Upper lobe of right lung (tissue), 1 donor: ENCODE measurements at places on chromosomes 5 and 9. TPM values are rescaled to one million over a fixed set of nuclear protein-coding genes. Genes with fewer than 3 reads are reported as not detected.
A peak's percentile ranks its signal among the peaks of the same experiment; 100 is the strongest.

TXNDC8 gene
- total RNA-seq: not detected

DNM1 gene
- 5.2 TPM for total RNA-seq

COL5A1 gene
- total RNA-seq: 37.8 TPM

SPINK1 gene
- not detected for total RNA-seq

ACOT12 gene
- total RNA-seq: not detected

ANXA2R gene
- 4.8 TPM for total RNA-seq

ZFP37 gene
- total RNA-seq: 2.4 TPM

- DNase-seq: no peak
These were observed 275.1 kb downstream of the SLF1 start for GRCh38 chr5:94893412-94894135.

GRCh38 chr5:68409259-68409658, 193.7 kb downstream of the PIK3R1 start:
- DNase-seq: no peak

GRCh38 chr9:105118636-105119035, 125.8 kb upstream of the SLC44A1 start:
- DNase-seq: no peak

DNA sequence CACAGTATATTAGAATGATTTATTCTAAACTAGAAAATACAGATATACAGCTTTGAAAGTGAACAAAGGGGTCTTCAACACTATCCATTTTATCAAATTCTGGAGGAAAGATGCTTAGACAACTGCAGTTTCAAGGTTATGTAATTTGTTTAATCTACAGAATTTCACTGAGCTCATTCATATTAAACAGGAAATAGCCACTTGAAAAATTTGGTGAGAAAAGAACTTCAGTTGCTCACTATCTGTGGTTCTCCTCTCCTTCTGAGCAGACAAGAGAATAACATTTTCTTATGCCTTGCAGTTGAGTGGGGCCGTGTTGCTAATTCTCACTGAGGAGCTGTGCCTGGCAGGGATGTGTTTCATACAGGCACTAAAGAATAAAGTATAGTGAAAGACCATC, 1428.2 kb downstream of the CDH12 start:
- no peak for DNase-seq

DNA sequence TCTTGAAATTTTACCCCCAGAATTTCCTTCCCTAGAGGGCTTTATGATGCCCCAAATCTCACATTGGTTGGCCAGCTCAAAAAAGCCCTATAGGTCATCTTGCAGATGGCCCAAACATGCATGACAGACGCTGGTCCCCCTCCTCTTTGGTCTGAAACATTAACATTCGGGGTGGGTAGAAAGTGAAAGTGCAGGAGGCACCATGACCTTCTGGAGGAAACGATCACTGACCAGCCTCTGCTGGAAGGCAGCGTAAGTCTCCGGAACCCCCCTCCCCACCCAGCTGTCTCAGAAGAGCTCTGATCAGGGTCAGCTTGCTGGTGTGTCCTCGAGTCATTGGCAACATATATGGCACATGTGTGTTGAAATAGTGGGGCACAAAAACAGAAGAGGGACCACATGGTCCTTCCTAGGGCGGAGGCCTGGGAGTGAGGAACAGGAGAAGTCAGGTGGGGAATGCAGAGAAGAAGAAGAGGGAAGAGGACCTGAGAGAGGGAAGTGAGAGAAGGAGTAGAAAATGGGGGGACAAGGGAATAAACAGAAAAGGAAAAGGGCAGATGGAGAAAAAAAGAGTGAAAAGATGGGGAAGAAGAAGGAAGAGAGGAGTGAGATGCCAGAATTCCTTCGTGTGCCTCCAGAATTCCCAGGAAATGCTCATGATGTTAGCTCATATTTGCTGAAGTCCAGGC, 46.2 kb downstream of the IL31RA start:
- DNase-seq: no peak

- peak; percentile 68 for DNase-seq
These were observed 101.7 kb upstream of the SPATA31D4 start for GRCh38 chr9:81826517-81826906.

GRCh38 chr9:122810306-122810946, 10.5 kb downstream of the OR1K1 start:
- DNase-seq: peak; percentile 74

- no peak for DNase-seq
These were observed 28.0 kb downstream of the ERAP2 start for GRCh38 chr5:96904054-96904931.

- no peak for DNase-seq
These were observed 135.6 kb upstream of the SMARCA2 start for GRCh38 chr9:1879501-1879900.

- peak; percentile 27 for DNase-seq
These were observed 143.3 kb upstream of the IRX2 start for GRCh38 chr5:2894736-2895135.

- no peak for DNase-seq
These were observed 221.2 kb upstream of the ANKRD55 start for GRCh38 chr5:56454219-56454862.

DNA sequence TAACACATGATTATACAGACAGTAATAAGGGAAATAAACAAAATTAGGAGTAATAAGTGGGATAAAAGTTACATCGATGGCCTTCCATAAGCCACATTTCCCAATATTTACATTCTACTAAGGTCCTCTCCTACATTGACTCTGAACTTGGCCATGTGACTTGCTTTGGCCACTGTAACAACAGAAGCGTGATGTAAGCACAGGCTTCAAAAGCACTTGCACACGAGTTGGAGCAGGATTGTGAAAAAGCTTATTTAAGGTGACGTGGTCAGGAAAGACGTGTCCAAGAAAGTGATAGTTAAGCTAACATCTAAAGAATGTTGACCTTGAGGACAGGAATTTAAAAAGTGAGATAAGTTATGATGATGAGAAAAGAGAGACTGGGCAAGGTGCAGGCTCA, 9.8 kb upstream of the CEMIP2 start:
- DNase-seq: no peak

DNA sequence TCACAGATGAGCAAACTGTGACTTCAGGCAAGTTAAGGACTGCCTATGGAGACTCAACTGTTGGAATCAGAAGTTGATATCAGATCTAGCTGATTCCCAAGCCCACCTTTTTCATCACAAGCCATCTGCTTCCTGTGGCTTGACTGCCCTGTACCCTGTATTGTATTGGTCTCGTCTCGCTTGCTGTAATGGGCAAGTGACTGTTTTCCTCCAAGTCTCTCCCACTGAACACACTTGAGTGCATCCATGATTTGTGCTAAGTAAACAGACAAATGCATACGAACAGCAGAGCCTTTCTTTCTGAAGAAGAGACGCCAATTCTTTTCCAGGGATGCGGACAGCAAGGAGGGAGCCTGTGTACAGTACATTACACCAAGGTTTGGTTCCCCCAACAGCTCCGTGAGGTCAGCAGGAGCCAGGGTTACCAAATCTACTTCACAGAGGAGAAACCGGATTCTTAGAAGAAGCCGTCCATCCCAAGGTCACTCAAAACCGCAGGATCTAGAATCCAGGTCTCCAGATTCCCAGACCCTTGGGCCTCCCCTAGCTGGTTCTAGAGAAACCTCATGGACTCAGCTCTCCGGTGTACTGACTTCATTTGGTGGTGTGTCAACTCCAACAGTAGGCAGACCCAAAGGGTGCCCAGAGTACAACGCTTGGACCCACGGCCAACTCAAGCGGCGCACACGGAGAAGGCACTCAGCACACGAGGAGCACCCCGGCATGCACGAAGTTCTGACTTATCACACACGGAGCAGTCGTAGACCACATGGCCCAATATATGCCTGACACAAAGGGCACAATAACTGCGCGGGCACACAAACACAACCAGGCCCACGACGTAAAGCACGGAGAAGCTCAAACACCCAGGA, 1.1 kb downstream of the BAG1 start:
- DNase-seq: no peak

- DNase-seq: no peak
These were observed 688.4 kb downstream of the PTPRD start for GRCh38 chr9:9924376-9924775.

DNA sequence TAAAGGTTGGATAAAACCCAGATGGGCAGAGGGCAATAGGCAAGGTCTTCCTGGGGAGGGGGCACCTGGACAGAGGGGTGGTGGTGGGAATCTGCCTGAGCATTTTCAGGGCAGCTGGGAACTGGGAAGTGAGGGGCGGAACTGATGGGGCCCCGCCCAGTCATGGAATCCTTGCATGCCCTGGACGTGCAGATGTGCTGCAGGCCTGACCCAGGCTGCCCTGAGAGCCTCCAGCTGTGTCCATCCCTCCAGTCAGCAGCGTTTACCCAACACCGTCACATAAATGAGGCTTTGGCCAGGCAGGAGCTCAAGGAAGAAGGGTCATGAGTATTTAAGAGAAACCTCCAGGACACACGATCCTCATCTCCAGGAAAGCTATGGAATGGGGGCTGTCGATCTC, 70.3 kb downstream of the DAB2IP start:
- no peak for DNase-seq

DNA sequence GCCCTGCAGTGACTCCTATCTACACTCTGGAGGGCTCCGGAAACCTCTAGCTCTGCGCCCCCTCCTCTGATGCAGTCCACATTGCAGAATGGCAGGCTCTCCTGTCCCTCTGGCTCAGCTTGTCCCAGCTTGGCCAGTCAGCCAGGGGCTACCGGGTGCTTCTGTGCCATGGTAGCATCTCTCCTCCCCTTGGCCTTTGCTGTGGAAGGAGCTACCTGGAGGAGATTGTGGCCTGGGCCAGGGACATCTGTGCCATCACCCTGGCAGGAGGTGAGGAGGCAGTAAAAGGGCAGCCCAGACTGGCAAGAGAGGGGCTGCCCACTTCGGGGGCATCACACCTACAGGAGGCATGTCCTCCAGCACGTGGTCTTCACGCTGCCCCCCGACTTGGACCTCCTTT, 38.1 kb upstream of the FCN1 start:
- DNase-seq: peak; percentile 50

DNA sequence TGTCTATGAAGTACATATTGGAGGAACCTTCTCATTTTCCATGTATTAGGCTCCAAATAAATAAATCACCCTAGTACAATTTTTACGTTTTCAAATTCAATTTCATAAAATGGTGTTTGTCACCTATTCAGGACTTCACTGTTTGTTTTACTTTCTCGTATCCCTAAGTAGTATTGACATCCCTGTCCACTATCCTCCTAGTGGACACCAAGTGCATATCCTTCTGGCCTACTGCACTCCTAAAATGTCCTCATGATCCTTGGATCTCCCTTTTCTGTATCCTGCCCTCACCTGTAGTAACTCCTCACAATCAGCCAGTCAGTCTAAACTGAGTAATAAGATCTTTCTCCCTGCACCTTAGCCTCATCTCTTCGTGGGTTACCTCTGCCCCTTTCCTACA, 539.9 kb downstream of the DMRTA1 start:
- no peak for DNase-seq

DNA sequence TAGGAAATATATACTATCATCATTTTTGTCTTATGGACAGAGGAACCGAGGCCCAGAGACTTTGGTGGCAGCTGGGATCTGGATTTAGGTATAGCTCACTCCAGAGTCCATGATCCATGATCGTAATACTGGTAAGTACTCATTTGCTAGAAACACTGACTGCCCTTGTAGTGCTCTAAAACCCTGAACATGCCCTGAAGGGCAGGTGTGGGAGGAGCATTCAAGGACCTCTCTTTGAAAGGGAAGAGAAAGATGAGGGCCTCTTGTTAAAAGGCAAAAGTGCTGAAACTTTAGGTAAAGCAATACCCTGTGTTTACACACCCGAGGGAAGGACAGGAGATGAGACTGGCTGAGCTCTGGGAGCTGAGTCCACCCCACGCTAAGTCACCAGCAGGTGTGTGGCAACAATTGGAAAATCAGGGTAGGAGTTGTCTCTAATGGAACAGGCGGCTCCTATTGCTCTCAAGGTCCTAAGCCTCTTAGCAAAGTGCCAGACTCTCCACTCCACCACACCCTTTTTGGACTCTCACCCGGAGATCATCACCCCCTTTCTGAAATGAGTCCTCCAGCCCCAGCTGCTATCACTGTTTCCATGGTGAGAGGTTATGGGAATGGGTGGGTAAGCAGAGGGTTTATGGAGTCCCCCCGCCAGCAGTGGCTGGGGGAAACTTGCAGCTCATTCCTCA, 34.8 kb downstream of the TRPC7 start:
- DNase-seq: no peak

DNA sequence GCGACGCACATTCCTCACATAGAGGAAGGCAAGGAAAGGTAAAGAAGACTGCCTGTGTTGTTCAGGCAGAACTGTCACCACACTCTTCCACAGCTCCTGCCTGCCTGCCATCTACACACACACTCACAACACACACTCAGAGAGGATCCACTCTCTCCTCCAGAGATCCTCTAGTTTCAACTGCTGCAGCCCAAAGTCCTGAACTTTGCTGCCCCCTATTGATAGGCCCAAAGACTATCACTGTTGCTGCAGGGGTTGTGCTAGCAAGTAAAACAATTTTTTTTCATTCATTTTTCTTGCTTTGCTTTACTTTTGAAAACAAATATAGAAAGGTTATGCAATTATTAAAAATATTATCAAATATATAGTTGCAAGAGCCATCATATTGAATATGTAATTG, 5.9 kb upstream of the CFAP90 start:
- DNase-seq: no peak

DNA sequence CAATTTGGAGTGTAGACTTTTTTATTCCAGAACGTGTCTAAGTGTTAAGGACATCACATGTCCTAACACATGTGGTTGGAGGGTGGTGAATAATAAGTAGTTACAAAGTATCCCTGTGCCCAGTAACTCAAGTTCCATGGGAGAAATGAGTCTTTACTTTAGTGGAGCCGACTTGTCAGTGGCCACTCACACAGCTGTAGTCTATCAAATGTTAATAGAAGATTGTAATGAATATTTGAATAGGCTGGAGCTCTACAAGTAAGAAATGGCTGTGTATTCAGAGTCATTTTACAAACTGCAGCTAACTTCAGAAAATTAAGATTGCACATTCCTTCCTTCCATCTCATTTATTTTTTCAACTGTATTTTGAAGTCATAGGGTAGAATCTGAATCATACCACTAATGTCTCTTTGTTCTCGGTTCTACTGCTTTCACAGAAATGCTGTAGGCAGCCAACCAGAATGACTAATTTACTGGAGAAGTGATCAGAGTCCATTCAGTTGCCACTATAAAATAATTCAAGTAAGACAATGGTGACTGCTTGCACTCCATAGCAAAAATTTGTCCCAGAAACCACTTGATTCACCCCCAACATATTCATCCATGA, 394.8 kb downstream of the NR2F1-AS1 start:
- no peak for DNase-seq

DNA sequence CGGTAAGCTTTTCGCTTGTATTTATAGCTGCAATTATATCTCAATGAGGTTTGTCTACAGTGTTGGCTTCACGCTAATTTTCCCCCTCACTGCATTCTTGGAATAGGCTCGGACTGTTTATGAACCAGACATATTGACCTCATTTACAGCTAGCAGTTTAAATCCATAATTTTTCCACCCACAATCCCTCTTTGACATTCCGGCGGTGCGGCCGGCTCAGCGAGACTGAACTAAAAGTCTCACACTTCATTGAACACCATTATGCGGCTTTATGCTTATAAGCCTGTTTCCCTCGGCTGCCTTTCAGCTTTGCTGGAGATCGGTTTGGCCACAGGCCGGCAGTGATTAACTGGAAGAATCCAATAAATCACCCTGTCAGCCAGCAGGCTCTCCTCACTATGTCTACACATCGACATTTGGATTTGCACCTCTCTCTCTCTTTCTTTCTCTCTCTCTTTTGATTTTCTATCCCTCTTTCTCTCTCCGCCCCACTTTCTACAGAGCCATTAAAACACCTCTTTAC, 315.0 kb upstream of the TLE4 start:
- no peak for DNase-seq
